NCI-H446 (cell line): ENCODE measurements at places on chromosomes 3 and 15.

GRCh38 chr3:116897382-116897781 lies 187.8 kb downstream of the TUSC7 start:
- DNase-seq = no peak

DNA sequence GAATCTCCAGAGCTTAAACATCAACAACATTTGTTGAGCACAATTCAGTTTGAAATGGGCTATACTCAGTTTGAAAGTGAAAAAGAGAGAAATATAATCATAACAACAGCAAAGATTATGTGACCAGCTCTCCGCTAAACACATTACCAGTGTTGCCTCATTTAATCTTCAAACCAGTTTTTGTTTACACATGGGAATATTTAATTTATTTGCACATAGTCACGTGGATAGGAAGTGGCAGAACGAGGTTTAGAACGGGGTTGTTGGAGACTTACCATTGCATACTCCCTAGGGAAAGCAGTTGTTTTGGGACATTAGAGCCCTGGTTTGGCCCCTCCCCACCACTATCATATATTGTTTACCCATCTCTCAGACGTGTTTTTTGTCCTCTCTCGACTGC lies 77.2 kb downstream of the IL1RAP start:
- no peak for DNase-seq

DNA sequence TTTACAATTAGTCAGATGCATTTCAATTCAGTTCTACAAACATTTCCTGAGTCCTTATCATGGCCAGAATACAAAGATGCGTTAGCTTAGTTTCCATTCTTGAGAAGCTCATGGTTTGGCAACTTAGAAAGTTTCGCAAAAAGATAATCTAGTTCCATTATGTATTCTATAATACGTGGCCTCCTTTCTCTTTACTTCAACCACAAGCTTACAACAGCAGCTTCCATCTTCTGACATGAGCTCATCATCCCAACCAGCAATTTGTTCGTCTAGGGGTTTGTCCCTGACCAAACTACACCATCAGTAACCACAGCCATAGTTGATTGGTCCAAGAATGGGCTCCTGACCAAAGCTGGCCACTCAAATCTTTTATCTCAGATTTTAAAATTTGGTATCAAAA lies 267.6 kb upstream of the TBC1D5 start:
- DNase-seq = no peak

DNA sequence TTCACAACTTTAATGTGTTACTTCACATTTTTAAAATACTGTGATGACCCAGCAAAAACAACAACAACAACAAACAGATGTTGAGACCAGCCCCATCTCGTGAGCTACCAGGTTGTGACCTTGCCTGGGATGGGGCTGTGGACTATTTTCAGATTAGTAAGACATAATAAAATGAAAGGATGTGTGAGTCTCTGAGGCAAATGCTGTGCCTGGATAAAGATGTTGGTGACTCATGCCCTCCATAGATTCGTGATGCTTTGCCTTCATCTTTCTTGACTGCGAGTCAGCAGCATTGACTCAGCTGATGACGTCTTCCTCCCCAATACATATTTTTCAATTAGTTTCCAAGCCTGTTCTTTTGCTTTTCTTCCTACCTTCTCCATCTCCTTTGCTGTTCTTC lies 453.0 kb upstream of the CFAP20DC start:
- DNase-seq = no peak

DNA sequence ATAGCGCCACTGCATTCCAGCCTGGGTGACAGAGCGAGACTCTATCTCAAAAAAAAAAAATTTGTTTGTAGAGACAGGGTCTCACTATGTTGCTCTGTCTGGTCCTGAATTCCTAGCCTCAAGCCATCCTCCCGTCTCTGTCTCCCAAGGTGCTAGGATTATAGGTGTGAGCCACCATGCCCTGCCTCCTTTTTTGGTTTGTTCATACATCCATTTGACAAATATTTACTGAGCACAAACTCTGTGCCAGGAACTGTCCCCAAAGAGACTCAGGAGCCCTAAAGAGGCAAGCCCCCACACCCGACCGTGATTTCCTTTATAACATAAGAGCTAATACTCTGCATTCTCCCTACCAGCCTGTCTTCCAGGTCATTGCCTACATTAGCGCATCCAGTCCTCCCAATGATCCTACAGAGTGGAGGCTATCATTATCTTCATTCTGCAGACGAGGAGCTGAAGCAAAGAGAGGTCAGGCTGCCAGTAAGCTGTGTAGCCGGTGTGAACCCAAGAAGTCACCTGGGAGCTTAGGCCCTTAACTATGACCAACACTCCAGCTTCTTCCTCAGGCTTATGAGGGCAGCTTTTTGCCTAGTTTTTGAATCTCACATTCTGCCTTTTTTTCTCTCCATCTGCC lies 6.3 kb upstream of the PXK start:
- no peak for DNase-seq

- peak; percentile 63 for DNase-seq
Measured at GRCh38 chr15:41558400-41559238, at the start of gene TYRO3. Gene TYRO3, plus strand, starts transcription at chr15:41559212. Its CDS starts 46 bp downstream, at chr15:41559258.

DNA sequence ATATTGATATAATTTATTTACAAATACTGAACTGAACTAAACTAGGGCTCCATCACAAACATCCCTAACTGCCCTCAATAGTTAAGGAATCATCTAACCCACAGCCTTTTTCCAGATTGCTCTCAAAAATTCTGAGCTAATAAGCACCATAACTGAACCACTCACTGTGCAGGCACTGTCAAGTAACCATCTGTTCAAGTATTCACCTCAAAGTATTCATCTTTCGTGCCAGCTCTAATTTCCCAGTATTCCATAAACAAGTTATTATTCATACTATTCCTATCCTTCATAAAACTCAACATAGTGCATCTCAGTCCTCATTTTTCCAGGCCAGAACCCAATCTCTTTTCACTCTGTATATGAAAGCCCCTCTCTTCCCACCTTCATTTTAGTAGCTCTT lies 41.1 kb downstream of the THBS1 start:
- no peak for DNase-seq

DNA sequence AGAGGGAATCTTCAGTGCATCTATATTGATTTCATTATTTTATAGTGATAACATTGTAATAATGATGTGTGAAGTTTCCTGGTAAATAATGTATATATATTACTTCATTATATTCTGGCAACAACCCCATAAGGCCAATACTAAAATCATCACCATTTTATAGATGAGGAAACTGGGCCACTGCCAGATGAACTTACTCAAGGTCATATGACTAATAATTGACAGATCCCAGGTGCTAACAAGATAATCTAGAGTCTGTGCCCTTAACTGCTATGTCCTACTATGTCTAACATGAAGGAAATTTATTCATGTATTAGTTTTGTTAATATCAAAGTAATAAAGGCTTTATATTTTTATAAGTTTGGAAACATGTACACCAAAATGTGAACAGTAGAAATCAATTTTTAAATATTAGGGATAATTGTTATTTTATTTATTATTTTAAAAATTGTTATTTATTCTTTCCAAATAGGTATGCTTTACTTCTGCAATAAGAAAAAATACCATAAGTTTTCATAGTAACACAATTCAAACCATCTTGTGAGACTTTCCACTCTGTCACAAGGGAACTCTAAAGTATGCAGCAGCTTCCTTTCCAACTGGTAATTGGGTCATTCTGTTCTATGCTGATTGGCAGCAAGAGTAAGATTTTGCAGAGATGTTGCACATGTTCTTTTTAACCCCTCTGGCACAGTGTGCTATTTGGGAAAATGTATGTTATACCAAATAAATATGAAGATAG lies 90.8 kb upstream of the CMC1 start:
- DNase-seq = no peak

DNA sequence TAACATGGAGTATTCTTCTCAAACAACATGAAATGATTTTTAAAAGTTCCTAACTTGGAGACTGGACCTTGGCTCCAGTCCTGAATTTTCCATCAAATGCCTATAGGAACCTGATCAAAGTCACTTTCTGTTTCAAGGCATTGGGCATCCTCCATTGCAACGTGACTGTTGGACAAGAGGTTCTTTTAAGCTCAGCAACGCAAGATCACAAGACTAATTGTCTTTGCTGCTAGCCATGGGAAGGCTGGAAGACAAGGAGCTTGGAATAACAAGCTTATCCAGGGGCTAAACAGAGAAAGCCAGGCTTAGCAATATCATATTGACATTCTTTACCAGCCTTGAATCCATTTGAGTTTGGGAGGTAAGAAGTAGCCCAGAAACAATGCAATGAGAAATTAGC lies 48.3 kb downstream of the SST start:
- DNase-seq = no peak

GRCh38 chr3:56940976-56941375 lies 119.5 kb upstream of the SPATA12 start:
- no peak for DNase-seq

- DNase-seq = peak; percentile 52
Measured at GRCh38 chr15:56869573-56869972, 48.9 kb upstream of the TCF12 start.

- no peak for DNase-seq
Measured at GRCh38 chr3:184565421-184566211, 4.0 kb downstream of the EPHB3 start.

DNA sequence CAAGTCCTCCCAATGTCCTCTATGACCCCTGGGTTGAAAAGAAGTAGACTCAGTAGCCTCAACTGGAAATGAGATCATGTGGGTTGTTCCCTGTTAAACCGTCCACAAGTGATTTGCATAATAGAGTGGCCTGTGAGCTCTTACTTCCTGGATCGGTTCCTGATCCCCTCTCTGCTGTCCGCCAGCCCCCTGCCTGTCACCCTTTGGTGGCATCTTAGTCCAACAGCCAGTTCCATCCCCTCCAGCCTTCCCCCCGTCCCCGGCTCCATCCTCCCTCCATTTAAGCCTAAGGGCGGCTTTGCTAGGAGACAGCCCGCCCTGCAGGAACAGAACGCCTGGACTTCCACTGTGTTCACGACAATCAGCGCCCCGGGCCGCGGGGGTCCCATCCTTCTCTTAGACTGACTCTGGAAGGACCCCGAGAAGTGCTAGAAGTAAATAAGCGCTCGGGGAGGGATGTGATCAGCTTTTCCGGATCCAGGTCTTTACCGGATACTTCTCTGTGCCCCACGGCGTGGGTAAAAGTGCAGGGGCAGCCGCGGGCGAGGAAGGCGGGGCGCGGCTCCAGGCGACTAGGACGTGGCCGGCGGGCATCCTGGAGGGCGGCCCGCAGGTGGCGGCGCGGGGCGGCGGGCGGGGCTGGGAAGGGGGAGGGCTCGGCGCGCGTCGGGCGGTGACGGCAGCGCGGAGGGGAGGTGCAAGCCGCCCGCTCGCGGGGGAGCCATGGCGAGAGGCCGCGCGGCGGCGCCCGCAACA lies 51.2 kb upstream of the ULK4 start:
- DNase-seq = no peak

- no peak for DNase-seq
Measured at GRCh38 chr3:30692498-30693130, 86.2 kb downstream of the TGFBR2 start.

- DNase-seq = no peak
Measured at GRCh38 chr3:155076888-155077287, 3.2 kb upstream of the MME start.

- no peak for DNase-seq
Measured at GRCh38 chr15:40407330-40407990, 1.9 kb downstream of the IVD start.

- peak; percentile 61 for DNase-seq
Measured at GRCh38 chr3:187616307-187616972, 53.8 kb downstream of the SST start.

DNA sequence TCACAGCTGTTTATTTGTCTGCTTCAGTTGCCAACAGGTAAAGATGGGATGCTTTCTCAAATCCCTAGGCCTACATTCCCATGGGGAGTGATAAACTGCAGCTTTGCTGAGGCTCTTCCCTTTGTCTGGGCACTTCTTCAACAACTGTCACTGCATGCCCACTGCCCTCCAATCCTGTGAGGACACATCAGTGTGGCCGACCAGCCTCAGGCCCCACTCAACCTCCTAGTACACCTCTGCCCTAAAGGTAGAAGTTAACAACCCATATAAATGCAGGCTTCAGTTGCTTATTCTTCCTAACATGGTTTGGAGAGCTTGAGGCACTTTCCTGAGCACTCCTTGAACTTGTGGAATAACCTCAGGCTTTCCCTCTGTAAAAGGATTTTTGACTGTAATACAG lies 49.6 kb downstream of the ROPN1B start:
- no peak for DNase-seq

GRCh38 chr3:128383316-128384235 lies 83.1 kb downstream of the DNAJB8 start:
- peak; percentile 73 for DNase-seq

GRCh38 chr3:188369526-188369925 lies 215.6 kb downstream of the LPP start:
- DNase-seq = no peak

DNA sequence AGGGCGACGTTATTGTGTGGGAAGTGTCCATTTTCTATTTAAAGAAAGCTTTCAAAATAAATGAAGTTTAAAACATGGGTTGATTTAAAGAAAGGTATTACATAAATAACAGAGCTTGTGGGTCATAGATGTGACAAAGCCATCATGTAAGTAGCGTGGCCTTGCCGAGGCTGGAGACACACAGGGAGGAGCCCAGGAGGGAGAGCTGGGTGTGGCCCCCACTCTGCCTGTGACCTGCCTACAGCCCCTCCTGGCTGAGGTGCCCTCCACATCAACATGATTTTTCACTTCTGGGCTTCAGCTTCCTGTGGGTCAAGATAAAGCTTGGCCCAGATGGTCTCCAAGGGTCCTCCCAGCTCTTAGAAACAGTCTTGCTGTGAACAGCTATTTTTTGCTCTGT lies 12.5 kb upstream of the MGLL start:
- DNase-seq = no peak
